ENCODE measurements at places on chromosomes 6 and 20.

GRCh38 chr6:150661216-150662007, 61.7 kb downstream of the PLEKHG1 start:
- no peak for DNase-seq

DNA sequence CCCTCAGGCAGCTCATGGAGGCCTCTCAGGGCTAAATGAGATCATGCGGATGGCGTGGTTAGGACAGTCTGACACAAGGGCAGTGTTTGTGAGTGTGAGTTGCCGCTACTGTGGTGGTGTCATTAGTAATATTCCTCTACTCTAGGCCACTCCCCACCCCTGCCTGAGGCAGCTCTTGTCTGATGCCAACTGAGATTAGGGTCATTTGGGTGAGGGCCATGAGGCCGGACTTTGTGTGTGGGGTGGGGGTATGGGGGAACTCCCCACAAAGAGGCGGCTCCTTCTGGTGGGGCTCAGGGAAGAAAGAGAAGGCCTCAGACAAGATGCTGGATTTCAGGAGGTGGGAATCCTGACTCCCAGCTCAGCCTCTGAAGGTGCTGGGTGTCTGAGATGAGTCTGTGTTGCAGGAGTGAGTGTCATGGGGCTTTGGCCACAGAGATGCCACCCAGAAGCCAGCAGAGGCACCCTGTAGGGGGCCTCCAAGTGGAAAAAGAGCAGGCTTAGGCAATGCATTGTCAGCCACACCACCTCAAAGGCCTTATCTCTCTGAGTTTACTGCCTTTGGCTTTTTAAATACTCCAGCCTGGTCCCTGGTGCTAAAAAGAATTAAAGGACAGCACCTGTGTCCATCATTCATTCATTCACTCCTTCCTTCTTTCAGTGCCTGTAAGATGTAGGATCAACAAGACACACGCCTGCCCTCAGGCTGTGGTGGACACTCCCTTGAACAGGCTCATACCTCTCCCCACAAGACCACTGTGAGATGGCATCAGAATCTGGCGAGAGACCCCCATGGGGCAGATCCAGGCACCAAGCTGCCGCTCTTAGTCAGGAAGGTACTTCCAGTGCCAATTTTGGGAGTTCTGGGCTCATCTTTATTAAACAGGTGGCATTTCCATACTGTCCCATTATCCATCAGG, 175.2 kb downstream of the MRPL14 start:
- DNase-seq, result no peak

GRCh38 chr20:11686195-11686594, 231.5 kb upstream of the BTBD3 start:
- DNase-seq, result no peak

DNA sequence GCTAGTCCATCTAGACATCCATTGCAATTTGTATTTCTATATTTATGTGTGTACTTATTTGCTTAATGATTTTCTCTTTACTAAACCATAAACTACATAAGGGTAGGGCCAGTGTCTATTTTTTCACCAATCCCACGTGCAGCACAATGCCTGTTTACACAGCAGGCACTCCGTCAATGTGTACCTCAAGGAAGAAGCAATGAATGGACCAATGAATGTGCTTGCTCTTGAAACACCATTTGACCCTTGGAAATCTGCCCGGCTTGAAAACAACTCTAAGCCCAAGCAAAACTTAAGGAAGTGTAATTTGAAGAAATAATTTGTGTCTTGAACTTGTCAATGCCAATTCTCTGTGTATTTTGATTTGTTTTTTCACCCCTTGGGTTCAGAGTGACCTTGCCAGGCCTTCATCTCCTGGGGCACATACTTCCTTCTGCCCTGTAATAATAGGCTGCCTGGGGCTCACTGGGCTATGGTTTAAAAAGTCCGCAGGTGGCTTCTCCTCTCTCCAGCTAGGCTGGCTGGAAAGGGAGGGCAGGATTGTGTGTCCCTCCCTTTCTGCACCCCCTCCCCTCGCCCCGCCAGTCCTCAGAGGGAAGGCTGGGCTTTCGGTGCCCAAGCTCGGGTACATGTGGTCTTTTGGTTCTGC, 140.8 kb upstream of the ARMC2 start:
- no peak for DNase-seq

DNA sequence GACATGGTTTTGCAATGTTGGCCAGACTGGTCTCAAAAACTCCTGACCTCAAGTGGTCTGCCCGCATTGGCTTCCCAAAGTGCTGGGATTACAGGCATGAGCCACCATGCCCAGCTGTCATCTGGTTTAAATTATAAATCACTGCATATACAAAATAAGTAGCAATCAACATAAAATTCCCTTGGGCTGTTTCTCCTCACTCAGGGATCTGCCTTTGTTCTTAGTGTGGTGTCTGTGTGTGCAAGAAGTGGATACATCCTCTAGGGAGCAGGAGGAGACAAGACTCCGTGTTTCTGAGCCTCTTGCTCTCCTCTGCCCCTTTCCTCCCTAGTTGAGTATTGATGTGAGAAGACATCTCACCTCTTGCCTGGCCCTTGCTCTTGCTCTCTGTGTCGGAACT, 65.2 kb upstream of the ADGRF4 start:
- no peak for DNase-seq

DNA sequence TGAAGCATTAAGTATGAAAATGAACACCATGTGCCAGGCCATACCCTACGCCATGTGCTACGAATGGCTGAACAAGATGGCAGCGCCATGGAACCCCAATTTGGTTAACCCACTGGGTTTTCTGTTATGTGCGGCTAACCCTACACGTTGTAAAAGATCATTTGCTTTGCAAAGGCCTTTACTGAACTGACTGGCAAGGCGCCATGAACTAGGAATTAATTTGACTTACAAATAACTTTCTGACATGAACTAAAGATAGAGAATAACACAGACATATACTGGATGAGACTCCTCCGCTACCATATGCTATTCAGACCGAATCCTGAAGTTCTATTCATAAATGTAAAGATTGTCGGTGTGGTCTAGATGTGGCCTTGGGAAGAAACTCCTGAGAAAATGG, 3.9 kb downstream of the CNKSR3 start:
- DNase-seq, result no peak

- DNase-seq, result no peak
Observed at GRCh38 chr6:99813565-99813964, 180.5 kb downstream of the MCHR2 start.

- no peak for DNase-seq
Observed at GRCh38 chr20:48456366-48457192, 371.2 kb downstream of the PREX1 start.

DNA sequence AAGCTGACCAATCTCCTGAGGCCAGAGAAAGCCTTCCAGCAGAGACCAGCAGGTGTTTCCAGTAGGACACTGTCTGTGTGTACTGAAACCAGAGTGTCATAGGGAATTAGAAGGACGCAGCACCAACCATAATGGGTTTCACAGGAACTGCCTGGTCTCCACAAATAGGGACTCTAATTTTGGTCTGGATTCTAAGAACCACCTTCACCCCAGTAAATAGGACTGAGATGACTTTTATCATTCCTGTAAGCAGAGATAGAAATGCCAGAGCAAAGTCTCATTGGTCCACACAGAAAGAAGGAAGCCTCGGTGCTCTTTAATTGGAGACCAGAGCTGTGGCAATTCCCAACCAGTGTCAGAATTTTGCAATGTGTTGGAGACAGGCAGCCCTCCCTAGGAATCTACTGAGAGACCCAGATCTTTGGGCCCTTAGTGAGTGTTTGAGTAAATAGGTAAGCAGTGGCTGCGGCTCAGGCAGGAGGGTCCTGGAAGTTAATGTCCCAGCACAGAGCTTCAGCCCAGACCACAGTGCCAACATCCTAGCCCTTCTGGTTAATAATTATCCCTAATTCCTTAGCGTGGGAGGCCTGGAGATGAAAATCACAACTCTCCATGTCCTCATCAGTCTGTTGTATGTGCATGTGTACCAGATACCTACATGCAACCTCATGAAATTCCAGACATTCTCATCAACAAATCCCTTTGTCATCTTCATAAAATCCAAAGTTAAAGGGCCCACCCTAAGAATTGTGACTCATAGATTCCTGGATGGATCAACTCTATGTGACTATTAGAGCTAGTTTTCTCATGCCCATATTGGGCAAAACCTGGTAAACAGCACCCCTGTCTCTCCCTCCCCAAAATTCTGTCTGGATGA, 81.2 kb downstream of the UNC5CL start:
- no peak for DNase-seq

- peak; percentile 82 for DNase-seq
Observed at GRCh38 chr6:157323255-157323965, at the start of gene TMEM242. TSS of gene TMEM242 (minus strand) at chr6:157323519. CDS start at chr6:157323499, 20 bp downstream.

GRCh38 chr20:50409495-50409894, 100.7 kb upstream of the PTPN1 start:
- no peak for DNase-seq

GRCh38 chr20:40314278-40314677, 374.8 kb downstream of the MAFB start:
- DNase-seq, result no peak

Measured in CD8-positive, alpha-beta memory T cell (primary cell).